Mammary epithelial cell (primary cell): ENCODE measurements at places on chromosomes 16 and 17. TPM values are rescaled to one million over a fixed set of nuclear protein-coding genes. Genes with fewer than 3 reads are reported as not detected.

Gene SULT1A3
- 9.6 and 19.4 TPM in 2 replicates for total RNA-seq

Gene ORC6
- 14.8 and 28.2 TPM in 2 replicates for total RNA-seq

Gene KRT23
- total RNA-seq: 1.5 and 1.7 TPM in 2 replicates

Gene NSF
- total RNA-seq: 32.7 and 38.0 TPM in 2 replicates

Gene SMIM5
- not detected in 2 replicates for total RNA-seq

Gene WNT9B
- total RNA-seq: not detected in 2 replicates

Gene PAGR1
- 22.5 and 24.9 TPM in 2 replicates for total RNA-seq

Gene FAM171A2
- 1.3 and 4.0 TPM in 2 replicates for total RNA-seq

Gene ASPHD1
- total RNA-seq: 14.7 and 16.2 TPM in 2 replicates

Gene CTRB1
- not detected in 2 replicates for total RNA-seq

GRCh38 chr16:8589057-8589899 is 1.0 kb downstream of the TMEM114 start:
- DNase-seq: no peak

GRCh38 chr17:37327341-37328090 is 48.3 kb upstream of the C17orf78 start:
- DNase-seq: peak; percentile 9

DNA sequence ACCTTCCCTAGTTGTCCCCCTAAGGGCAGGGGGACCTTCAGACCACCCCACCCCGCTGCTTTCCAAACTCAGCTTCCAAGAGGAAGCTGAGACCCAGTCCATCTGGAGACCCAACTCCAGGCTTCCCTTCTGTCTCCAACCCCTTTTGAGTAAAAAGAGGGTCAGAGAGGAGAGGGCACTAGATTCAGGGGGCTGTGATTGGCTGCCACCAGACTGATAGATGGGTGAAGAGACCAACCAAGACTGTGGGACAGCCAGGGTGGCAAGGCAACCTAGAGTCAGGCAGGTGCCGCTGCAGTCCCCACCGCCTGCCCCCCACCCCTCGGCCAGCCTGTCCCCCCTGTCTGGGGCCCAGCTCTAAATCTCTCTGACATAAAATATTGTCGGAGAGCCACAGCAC is 92.5 kb downstream of the SDK2 start:
- no peak for DNase-seq

GRCh38 chr17:10768750-10769251 is 35.1 kb downstream of the TMEM238L start:
- DNase-seq: no peak

GRCh38 chr16:50502616-50503011 is 45.6 kb upstream of the NKD1 start:
- DNase-seq: no peak

DNA sequence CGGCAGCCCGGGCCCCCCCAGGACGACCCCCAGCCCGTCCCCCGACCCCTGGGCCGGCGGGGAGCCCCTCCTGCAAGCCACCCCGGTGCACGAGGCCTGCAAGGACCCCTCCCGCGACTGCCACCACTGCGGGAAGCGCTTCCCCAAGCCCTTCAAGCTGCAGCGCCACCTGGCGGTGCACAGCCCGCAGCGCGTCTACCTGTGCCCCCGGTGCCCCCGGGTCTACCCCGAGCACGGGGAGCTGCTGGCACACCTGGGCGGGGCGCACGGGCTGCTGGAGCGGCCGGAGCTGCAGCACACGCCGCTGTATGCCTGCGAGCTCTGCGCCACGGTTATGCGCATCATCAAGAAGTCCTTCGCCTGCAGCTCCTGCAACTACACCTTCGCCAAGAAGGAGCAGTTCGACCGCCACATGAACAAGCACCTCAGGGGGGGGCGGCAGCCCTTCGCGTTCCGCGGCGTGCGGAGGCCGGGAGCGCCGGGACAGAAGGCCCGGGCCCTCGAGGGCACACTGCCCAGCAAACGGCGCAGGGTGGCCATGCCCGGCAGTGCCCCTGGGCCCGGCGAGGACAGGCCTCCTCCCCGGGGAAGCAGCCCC is 15.6 kb upstream of the ZFPM1 start:
- DNase-seq: peak; percentile 36

DNA sequence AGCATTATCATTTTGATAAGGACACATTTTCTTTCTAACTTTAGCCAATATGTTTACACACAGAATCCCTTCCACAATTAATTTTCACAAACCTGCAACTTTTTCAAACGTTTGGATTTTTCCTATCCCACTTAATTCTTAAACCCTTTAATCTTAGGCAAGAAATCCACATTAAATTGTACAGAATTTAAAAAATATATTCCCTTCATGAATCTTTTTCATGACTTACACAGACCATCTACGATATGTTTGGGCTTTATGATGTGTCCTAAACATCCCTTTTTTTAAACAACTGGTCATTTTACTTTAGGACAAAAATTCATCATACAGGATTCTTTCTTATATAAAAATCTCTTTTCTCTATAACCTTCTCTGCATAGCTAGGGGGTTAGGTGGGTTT is 241.5 kb upstream of the CNTNAP4 start:
- DNase-seq: peak; percentile 20

DNA sequence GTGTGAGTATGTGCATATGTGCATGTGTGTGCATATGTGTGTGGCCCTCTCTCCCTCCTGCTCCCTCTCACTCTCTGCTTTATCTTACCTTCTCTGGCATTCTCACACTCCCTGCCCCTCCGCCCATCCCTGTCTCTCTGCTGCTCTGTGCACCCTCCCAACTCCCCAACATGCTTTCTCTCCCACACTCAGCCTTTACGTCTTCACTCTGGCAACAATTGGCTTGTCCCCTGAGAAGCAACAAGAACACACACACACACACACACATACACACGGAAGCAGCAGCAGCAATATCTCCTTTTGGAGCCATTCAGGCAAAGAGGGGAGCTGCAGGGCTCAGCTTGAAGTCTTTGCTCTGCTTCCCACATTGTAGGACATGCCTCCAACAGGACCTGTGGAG is 27.8 kb downstream of the PITPNM3 start:
- no peak for DNase-seq

DNA sequence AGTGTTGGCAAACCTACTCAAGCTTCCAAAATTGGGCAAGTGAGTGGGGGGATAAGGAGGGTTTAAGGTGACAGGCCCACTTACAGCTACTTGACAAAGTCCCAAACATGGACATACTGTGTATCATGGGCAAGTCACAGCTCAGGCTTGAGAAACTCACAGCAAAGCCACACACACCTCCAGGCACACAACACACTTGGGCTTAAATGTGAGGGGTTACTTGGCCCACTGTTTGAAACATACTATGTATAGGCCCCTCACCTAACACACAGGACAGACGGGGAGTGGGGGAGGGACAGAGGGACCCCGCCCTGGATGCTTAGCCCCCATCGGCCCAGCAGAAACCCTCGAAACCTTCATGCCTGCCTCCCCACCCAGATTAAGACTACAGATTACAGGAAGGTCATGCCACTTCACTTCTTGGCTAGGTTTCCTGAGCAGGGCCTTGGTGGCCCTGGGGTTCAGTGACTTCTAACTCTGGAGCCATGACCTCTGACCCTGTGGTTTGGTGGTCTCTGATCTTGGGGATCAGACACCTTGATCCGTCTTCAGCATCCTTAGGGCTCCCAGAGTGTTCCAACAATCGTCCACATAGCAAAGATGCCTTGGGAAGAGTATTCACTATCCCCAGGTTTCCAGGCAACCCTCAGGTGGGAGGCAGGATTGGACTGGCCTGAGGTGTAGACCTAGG is 2.3 kb upstream of the SAMD14 start:
- DNase-seq: no peak

GRCh38 chr16:88442727-88443576 is 10.1 kb upstream of the ZFPM1 start:
- DNase-seq: peak; percentile 62

GRCh38 chr16:28062847-28063521 is 530 bp downstream of the GSG1L start:
- no peak for DNase-seq

DNA sequence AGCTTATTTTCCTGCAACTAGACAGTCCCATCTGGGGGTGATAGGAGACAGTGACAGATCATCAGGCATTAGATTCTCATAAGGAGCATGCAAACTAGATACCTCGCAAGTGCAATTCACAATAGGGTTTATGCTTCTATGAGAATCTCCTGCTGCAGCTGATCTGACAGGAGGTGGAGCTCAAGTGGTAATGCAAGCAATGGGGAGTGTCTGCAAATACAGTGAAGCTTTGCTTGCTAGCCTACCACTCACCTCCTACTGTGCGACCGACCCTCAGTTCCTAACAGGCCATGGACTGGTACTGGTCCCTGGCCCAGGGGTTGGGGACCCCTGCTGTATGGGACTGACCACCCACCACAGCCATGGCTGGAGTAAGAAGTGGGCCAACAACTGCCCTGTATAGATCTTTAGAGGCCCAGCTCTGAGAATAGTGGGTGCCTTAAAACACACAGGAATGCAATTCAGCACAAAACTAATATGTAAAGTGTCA is 26.0 kb upstream of the IRX3 start:
- no peak for DNase-seq

DNA sequence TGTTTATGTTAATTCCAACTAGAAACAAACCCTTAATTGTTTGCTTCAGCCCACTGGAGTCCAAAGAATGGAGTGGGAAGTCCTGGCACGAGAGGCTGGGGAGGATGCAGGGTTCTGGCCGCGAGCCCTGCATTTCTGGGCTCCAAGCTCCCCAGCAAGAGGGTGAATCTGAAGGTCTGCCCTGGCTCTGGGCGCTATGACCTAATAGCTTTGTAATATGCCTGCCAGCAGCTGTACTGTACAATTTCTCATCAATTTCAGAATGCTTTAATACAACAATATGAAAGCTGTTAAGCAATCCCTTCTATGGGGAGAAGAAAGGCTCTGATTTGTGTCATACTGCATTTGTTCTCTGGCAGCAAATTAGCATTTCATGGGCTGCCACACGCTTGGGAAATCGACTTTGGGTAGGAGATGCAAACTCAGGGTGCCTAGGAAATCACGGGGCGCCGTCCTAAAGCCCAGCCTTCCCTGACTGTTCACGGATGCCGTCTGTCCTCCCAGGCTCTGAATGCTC is 43.8 kb downstream of the NDEL1 start:
- peak; percentile 19 for DNase-seq

- DNase-seq: no peak
These were observed 6.4 kb downstream of the FLII start for GRCh38 chr17:18252160-18252559.

DNA sequence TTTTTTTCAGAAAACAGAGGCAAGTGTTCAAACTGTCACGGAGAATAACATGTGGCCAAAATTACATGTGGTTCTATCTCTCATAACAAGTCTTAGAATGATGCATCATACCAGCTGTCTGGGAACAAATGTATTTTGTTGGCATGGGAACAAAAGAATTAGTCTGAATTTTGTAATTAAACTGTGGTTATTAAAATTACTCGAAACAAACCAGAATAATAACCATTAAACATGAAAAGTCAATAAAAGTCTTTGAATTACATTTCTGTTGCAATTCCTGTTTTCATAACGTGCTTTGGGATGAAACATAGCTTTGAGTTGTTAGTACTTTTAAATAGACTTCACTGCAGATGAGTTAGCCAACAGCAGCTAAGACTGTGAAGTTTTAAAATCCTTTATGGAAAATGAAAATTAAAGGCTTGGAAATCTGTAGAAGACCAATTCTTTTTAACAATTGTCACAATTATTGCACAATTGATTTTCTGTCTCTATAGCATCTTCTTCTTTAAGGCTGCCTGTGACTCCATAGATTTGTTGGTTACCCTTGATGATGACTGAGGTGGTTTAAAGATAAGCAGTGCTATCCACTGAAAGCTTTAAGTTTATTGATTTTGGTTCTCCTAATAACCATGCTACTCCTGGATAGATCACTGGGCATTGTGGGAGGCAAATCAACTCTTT is 117.9 kb upstream of the AXIN2 start:
- no peak for DNase-seq

DNA sequence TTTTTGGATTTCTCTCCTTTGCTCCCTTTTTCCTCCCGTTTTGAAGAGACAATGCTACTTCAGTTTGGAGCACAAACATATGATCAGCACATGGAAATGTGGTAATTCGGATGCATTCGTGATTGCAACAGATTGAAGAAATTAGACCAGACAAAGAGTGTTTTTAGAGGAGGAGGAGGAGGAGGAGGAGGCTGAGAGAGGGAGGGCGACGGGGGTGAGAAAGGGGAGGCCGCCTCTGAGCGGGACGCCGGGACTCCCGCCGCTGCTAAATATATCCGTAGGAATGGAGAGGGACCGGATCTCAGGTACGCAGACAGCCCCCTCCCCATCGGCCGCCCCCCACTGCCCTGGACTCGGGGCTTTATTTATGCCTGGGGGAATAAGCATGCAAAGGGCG is 179.3 kb downstream of the SEC14L1 start:
- peak; percentile 50 for DNase-seq

- DNase-seq: no peak
These were observed 205.6 kb downstream of the RPTOR start for GRCh38 chr17:80750263-80750662.

DNA sequence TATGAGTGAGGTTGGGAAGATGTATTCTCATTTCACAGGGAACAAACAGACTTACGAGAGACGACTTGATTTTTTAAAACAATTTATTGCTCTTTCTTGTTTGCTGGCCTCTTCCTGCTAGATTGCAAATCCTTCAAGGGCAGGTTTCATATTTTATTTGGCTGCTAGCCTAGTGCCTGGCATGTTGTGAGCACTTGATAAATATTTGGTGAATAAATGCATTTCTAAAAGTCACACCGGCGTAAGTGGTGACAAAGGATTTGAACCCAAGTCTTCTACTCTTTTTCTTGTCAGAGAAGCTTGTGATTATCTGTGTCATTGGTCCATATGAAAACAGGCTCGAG is 1.4 kb downstream of the WWP2 start:
- no peak for DNase-seq

DNA sequence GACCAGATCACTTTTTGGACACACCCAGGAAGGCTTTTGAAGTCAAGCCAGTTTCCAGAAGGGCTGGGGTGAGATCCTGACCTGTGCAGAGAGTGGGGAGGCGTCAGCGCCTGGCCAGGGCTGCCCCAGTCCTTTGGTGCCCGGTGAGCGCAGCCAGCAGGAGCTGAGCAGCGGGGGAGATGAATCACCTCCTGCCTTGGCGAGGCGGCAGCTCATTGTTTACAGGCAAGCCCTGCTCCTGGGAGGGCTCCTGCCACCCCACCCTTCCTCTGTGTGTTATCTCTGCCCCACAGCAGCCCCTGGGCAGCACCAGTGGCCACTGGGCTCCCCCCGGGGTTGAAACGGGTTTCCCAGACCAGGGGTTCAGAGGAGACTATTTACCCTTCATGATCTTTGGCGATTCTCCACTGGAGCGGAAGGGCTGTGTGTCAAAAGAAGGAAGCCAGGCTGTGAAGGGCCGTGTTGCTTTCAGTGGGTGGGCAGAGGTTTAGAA is 14.1 kb upstream of the ITGB4 start:
- peak; percentile 79 for DNase-seq
